ENCODE measurements at places on chromosomes 4 and X.
A peak's percentile ranks its signal among the peaks of the same experiment; 100 is the strongest.

GRCh38 chr4:169154121-169154520 is 116.6 kb downstream of the SH3RF1 start:
- DNase-seq: no peak

GRCh38 chr4:78939667-78940008 is 400 bp upstream of the PAQR3 start:
- no peak for DNase-seq

DNA sequence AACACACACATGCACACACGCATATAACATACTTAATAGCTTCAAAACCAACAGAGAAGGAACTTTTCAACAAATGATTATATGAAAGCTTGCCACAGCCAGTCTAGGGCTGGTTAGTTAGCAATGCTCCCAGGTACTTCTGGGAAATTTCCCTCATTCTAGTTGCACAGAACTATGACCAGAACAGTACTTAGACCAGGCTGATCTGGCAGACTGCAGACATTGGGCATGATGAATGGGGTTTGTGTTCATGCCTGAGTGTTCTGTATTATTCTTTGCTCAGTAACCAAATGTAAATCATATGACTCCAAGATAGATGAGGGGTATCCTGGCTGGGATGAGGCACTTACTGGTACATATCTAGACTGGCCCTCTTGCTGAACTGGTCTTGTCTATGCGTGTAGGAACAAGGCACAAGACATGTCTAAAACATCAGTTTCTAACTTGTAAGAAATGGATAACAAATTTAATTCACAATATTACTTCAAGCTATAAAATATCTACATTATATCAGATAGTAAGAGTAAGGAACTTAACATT is 50.3 kb upstream of the GEMIN8 start:
- no peak for DNase-seq

DNA sequence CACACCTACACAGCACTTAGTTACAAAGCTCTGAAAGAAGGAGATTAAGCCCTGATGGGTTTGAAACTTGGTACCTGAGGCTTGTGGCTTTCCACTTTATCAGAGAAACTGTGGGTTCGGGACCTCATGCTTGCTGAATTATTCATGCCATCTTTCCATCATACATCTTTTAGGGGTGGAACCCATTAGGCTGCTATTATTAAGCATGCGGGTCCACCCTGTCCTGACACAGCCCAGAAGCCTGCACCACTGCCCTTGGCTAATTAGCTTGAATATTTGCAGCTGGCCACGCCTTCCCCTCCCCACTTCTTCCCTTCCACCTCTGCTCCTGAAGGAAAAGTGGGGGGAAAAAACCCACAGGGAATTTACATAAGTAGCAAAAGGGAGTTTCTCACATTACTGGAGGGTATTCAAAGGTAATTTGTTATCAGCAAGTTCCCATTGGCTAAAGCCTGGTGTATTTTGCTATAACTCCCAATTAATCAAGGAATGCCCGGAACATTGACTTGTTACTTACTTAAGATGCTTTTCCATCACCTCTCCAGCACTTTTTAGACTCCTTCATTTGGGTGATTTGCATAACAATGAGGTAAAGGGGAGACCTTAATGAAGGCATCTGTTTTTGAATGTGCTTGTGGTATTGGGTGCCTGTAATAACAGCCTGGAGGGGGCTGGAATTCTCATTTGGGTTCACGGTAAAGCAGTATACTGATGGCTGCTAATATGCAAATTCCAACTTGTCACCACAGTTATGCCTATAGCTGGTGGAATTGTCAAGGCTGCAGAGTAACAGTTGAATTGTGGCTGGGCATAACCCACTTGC is 231.7 kb upstream of the GATB start:
- no peak for DNase-seq

DNA sequence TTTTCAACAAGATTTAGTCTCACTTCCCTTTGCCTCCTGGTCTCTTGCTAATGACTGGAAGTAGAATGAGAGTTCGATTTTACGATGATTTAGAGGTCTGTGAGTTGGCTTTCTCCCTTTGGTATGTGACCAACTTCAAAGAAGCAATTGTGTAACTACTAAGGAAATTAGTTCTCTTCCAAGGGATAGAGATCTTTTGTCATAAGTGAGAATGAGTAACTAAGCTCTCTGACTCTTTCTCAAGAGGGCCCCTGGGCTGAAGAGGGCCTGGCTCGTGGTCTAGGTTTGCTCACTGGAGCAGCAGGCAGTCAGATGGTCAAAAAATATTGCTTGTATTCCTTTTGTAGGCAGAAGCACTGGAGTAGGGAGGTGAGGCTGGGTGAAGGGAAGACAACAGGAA is 176.3 kb downstream of the ENOX2 start:
- peak; percentile 68 for DNase-seq

- no peak for DNase-seq
Measured at GRCh38 chr4:1266881-1267763, 18.2 kb upstream of the CTBP1 start.

GRCh38 chr4:11919316-11919715 is 490.6 kb upstream of the HS3ST1 start:
- DNase-seq: no peak

GRCh38 chr4:1260418-1261106 is 11.6 kb upstream of the CTBP1 start:
- no peak for DNase-seq

GRCh38 chr4:23207059-23207458 is 514.3 kb downstream of the GBA3 start:
- DNase-seq: no peak

DNA sequence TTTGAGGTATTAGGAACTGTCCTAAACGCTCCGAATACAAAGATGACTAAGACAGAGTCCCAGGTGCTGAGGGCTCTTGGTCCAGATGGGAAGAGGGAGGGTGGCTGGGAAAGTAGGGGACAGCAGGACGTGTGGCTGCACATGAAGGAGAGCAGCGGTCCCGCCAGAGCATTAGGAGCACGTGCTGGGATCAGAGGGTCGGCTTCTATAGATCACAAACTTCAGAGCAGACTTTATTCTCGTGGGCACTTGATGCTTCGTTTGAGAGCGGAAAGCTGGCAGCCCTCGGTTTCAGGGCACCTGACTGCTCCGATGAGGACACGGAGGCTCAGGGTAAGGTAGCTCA is 26.1 kb downstream of the ZBTB49 start:
- no peak for DNase-seq
